ENCODE measurements at places on chromosomes 11 and 22. TPM values are rescaled to one million over a fixed set of nuclear protein-coding genes. Genes with fewer than 3 reads are reported as not detected.

Gene PATE2
- polyA plus RNA-seq = not detected

Gene INSC
- polyA plus RNA-seq = 0.40 TPM

Gene RFPL2
- polyA plus RNA-seq = not detected

Gene CHST1
- polyA plus RNA-seq = 0.06 TPM

Gene CRYBB3
- not detected for polyA plus RNA-seq

Gene CRYAB
- 6.1 TPM for polyA plus RNA-seq

Gene KCNC1
- not detected for polyA plus RNA-seq

Gene MLC1
- 0.15 TPM for polyA plus RNA-seq

Gene CASP5
- 0.07 TPM for polyA plus RNA-seq

Gene SLC37A2
- 0.99 TPM for polyA plus RNA-seq

DNA sequence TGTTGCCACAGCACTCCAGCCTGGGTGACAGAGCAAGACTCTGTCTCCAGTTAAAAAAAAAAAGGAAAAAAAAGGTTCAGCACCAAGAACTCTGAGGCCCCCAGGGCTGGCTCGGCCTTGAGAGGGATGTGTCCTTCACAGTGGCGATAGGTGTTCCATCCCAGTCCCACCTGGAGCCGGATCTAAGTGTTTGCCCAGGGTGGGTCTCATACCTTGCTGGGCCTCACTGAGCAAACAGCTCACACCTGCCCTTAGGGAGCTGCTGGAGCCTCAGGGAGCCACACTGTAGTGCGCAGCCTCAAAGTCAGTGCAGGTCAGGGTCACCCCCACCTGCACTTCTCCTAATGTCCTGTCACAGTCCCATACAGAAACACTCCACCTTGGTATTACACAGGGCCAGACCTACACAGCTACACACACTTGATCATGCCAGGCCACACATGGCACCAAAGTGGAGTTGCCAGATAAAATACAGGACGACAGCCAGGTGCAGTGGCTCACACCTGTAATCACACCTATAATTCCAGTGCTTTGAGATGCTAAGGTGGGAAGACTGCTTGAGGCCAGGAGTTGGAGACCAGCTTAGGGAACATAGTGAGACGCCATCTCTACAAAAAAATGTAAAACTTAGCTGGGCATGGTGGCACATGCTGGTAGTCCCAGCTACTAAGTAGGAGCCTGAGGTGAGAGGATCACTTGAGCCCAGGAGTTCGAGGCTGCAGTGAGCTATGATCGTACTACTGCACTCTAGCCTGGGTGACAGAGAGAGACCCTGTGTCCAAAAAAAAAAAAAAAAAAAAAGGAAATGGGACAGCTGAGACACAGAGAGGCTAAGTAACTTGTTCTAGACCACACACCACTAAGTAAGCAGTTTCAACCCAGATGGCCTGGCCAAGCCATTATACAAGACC is 7.3 kb downstream of the STARD10 start:
- DNase-seq = no peak

- no peak for DNase-seq
These were observed 90.4 kb downstream of the RBFOX2 start for GRCh38 chr22:35938226-35938625.

DNA sequence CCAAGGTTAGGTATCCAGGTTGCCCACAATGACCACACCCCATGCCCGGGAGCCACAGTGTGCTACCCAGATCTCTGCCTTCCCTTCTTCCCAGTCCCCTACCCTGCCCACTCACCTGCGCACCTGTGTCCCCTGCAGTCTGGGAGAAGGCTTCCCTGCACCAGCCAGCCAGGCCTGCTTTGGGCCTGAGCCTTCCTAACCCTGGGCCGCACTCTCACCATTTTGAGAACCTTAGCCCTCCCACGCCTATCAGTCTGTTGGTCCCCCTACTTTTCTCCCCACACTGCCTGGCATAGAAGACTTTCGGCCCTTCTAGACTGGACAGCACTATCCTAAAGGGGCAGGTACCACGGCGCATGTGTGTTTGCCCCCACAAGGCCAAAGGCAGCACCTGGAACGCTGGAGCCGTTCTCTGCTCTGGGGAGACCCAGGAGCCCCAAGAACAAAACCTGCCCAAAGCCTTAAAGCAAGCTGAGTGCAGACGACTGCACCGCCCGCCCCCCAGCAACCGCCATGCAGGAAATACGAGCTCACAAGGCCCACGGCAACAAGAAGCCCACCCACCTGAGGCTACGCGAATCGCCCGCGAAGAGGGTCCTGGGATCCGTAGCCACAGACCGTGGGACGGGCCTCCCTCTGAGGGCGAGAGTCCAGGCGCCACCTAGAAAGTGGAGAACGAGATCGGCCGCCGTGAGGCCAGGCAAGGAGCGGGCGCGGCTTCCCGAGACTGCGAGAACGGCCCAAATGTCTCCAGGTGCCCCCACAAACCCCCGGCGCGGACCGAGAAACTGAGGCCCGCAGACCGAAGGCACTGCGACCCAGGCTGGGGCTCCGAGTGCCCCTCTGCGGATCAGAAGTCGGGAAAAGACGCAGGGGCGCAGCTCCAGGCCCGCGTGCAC is 546 bp downstream of the GNB1L start:
- no peak for DNase-seq

GRCh38 chr11:79414644-79415317 is 26.0 kb downstream of the TENM4 start:
- peak; percentile 59 for DNase-seq

DNA sequence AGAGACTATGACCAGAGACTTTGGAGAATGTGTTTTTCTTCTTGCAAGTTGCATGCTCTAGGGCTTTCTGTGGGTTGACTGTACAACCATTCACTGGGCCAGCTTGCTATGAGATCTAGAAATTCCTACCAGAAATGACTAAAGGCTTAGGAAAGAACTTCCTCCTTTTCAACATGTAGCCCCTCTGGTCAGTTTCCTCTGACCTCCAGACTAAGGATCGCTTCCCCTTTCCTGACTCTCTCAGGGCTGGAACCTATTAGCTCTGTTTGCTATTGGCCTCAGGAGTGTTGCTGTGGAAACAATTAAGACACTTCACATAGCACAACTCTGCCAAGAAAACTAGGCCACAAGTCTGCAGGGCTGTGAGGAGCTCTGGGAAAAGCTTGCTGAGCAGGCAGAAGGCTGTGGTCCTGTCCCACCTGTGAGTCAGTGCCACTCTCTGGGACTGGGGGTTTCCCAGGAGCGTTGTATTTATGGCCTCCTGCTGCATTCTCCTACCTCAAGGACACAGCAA is 10.7 kb downstream of the CRY2 start:
- no peak for DNase-seq

DNA sequence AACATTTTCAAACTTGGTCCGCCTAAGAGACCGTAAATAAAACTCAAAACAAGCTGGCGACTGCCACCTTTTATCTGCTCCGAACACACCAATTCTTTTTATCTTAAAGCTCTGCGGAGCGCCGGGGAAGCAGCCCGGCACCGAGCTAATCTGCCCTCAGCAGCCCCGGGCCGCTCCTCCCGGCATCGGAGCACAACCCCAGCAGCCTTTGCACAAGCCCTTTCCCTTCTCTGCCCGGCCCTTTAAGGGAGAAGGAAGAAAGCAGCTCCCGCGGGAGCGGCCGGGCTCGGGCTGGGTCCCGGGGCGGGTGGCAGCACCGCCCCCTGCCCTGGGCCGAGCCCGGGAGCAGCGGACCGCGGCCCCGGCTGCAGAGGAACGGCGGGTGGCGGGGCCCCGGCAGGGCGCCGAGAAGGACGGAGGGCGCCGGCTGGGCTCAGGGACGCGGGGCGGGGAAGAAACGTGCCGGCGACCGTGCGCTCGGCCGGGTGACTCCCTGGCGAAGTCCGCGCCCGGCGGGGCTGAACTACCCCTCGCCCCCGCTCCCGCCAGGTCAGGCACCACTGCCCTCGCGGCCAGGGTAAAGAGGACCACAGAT is 133.6 kb upstream of the C11orf58 start:
- DNase-seq = no peak

DNA sequence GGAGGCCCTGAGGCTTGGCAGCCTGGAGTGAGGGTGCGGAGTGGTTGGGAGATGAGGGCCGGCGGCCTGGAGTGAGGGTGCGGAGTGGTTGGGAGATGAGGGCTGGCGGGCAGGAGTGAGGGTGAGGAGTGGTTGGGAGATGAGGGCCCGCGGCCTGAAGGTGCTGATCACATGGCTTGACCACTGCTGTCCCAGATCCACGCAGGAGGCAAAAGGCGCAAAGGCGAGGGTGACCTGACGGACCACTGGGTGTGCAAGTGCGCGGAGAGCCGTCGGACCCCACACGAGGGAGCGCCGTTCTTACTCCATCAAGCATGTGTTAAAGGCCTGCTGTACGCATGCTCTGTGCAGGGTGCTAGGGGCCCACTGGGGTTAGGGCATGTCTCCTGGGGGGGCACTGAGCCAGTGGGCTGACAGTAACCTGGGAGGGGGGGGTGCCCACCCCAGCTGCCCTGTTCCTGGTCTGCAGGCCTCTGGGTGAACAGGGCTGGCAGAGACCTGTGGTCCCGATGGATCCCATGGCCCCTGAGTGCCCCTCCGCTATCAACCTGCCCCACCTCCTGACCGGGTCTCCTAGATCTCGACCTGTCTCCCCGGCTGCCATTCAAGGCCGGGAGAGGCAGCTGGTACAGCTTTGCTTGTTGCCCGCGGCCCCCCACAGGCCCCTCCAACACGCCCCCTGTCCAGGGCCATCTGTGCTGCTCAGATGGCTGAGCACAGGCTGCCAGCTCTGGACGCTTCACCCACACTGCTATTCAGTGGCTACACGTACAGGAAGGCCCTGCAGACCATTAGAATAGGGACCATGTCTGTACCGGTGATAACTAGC is 21.1 kb downstream of the MRGPRD start:
- no peak for DNase-seq

GRCh38 chr22:33057363-33057995 is 702 bp downstream of the SYN3 start:
- no peak for DNase-seq

DNA sequence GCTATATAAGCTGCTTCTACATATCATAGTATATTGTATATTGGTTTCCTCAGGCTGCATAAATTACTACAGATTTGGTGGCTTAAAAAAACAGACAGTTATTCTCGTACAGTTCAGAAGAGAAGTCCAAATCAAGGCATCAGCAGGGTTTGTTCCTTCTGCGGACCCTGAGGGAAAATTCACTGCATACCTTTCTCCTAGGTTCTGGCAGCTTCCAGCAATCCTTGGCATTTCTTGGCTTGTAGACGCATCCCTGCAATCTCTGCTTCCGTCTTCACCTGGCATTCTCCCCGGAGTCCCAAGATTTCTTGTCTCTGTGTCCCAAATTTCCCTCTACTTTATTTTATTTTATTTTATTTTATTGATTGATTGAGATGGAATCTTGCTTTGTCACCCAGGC is 142.8 kb downstream of the COMMD9 start:
- no peak for DNase-seq

DNA sequence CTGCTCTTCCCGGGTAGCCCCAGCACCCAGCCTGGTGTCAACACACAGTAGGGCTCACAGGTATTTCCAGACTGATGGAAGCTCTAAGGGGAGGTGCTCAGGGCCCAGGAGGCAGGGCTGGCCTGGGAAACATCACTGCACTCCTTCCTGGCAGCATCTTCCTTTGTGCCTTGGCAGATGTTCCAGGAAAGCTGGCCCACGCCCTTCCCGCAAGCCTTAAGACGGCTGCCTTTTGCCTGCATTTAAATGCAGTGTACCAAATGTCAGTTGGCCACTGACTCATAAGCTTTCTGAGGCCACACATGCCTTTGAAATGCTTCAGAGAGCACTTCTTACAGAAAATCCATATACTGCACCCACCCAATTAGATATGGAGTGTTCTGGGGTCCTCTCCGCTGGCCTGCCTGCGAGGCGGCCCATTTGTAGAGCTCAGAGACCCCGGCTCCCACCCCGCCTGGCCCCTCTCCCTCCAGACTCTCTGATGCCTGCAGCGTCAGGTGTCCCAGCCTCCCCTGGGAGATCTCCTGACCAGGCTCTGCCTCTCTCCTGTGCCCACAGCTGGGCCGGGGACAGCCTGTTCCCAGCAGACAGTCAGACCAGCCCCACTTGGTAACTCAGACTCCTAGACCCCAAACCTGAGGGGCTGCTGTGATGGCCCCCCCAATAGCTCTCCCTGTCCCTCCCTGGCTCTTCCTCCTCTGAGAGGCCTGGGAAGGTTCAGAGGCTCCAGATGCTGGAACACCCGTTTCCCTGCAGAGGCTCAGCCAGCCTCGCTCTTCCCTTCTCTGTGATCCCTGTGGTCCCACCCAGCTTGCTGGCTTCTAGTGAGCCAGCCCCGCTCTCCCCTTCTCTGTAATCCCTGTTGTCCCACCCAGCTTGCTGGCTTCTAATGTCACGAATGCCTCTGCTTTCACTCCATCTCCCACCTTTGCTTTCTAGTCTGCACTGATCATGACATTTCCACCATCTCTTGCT is 47.6 kb upstream of the THY1 start:
- peak; percentile 83 for DNase-seq

GRCh38 chr11:117986981-117987574 is 884 bp downstream of the IL10RA start:
- DNase-seq = no peak

DNA sequence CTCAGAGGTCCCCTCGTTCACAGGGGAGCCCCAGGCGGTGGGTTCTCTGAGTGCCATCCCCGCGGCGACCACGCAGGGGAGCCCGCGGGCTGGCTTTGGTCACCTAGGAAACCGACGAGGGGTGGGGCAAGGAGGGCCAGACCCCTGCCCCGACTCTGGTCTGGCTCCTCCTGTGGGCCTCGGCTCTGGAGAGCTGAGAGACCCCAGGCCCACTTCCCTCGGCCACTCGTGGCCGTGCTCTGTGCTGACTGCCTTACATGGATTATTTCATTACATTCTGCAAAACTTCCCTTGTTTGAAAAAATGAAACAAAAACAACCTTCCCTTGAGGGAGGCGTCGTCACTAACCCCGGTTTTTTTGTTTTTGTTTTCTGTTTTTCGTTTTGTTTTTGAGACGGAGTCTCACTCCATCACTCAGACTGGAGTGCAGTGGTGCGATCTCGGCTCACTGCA is 15.1 kb upstream of the CYTH4 start:
- no peak for DNase-seq

DNA sequence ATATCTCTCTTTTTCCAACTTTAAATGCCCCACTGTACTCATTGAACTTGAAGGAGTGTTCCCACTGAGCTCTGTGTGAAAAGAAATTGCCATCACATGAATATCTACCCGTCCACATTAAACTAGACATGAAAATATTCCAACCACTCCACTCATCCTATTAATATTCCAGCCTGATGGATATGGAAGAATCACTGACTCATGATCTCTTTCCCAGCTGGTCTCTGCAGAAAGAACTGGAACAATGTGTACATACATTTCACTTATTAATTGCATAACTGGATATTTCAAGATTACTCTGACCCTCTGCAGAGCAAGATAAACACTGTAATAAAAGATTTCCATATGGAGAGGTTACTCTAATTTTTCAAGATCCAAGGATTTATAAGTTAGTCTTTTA is 711.1 kb upstream of the LRRC4C start:
- no peak for DNase-seq

All from AG04450 (cell line).